ENCODE measurements at places on chromosomes 3 and 15. TPM values are rescaled to one million over a fixed set of nuclear protein-coding genes. Genes with fewer than 3 reads are reported as not detected.
A peak's percentile ranks its signal among the peaks of the same experiment; 100 is the strongest.

The EFHB gene
- polyA plus RNA-seq, result not detected

DNA sequence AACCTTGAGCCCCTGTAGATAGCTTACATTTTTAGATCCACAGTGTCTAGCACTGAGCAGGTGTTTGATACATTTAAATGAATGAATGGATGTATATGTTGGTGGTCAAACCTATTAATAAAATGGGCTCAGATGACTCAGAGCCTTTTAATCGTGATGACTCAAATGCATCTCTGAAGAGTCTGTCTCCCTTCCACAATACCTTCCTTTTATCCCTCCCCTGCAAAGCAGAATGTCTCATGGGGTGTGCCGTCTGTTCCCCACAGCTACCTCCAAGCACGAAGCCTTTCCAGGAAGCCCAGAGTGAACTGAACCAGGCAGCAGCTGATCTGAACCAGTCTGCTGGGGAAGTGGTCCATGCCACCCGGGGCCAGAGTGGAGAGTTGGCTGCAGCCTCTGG lies 303.5 kb upstream of the TPM1 start:
- DNase-seq, result no peak

The NANOGP8 gene
- polyA plus RNA-seq, result not detected

- DNase-seq, result no peak
Observed at GRCh38 chr3:37074178-37074577, 80.9 kb downstream of the MLH1 start.

DNA sequence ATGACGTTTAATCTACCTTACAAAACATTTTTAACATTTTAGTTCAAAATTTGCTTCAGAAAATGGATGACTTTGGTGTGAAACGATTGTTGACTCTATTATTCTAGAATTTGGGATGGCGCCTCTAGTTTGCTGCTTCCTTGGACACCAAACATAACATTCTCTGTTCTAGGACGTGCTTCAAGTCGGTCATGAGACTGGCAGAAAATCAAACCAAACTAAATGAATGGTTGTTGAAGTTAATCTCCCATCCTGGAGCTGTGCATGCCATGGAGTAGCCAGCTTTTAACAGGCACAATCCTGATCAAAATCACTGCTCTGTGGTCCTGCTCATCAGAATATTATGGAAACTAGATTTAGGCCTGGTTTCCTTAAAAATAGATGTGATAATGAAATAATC lies 9.6 kb upstream of the LRRFIP2 start:
- no peak for DNase-seq

DNA sequence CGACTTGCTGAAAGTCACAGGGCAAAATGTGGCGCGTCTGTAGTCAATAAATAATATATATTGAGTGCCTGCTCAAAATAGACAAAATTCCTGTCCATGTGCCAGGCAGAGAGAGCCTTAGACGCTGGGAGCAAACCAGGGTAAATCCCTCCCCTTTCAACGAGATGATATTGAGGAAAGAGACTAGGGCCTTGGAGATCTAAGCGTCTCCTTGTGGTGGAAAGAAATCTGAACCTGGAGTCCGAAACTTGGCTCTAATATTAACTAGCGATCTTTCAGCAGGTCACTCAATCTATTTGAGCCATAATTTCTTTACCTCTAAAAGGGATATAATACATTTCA lies 348 bp upstream of the DPP8 start:
- no peak for DNase-seq

- no peak for DNase-seq
Observed at GRCh38 chr15:65990298-65990981, 121.1 kb downstream of the RAB11A start.

DNA sequence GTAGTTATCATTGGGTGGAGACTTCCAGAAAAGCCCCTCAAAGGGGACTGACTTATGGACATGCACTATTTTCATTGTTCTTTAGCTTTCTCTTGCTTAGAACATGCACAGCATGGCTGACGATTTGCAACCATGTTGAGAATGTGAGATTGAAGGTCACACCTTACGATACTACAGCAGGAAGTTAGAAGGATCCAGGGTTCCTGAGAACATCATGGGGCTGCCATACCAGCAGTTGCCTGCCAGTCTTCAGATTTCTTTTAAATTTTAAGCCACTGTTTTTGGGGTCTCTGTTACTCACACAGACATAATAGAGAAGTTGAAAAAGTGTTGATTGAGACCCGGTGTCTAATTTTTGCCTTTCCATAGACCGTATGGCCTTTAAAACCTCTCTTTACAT lies 396.5 kb downstream of the MECOM start:
- no peak for DNase-seq

- no peak for DNase-seq
Observed at GRCh38 chr3:37075955-37076354, 82.6 kb downstream of the MLH1 start.

GRCh38 chr3:21860657-21861056 lies 109.6 kb upstream of the ZNF385D start:
- no peak for DNase-seq

- no peak for DNase-seq
Observed at GRCh38 chr3:180391001-180391400, 211.0 kb upstream of the TTC14 start.

- no peak for DNase-seq
Observed at GRCh38 chr3:27594096-27594690, 110.0 kb upstream of the SLC4A7 start.

The C3orf62 gene
- polyA plus RNA-seq, result 5.1 TPM

DNA sequence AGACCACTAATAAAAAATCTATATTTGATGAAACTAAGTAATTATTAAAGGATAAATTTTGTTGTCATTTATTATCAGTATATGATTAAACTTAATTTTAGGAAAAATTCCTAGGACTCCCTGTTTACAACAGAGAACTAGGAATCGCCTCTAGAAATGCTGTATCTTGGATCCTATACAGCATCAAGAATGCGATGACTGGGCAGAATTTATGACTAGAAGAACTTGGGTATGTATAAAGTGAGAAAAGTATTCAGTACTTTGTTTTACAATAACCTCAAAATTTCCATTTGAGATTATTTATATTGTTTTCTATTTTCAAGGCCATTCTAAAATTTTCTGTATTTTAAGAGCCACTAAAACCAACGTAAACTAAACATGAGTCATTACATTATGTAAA lies 82.3 kb upstream of the AGTR1 start:
- no peak for DNase-seq

The CHDH gene
- polyA plus RNA-seq, result 1.0 TPM

GRCh38 chr15:92541291-92542200 lies 114.0 kb downstream of the FAM174B start:
- no peak for DNase-seq

DNA sequence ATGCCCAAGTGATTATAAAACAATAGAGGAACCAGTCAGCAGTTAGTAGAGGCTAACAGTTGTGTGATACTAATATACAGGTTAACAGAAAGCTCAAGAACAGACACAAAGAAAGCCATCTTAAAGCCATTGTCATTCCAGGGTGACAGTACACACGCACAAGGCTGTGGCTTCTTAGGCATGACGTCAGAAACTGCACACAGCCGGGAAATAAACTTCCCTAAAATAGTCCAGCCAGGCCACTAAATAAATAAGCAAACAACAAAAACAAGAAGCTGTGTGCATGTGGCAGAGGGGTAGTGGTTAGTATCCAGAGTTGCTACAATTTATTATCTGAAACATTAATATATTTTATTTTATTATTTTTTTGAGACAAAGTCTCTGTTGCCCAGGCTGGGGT lies 49.8 kb downstream of the PPCDC start:
- DNase-seq, result no peak

The CCDC9B gene
- polyA plus RNA-seq, result 21.9 TPM

The PRICKLE2 gene
- 11.7 TPM for polyA plus RNA-seq

The LINGO1 gene
- 13.5 TPM for polyA plus RNA-seq

DNA sequence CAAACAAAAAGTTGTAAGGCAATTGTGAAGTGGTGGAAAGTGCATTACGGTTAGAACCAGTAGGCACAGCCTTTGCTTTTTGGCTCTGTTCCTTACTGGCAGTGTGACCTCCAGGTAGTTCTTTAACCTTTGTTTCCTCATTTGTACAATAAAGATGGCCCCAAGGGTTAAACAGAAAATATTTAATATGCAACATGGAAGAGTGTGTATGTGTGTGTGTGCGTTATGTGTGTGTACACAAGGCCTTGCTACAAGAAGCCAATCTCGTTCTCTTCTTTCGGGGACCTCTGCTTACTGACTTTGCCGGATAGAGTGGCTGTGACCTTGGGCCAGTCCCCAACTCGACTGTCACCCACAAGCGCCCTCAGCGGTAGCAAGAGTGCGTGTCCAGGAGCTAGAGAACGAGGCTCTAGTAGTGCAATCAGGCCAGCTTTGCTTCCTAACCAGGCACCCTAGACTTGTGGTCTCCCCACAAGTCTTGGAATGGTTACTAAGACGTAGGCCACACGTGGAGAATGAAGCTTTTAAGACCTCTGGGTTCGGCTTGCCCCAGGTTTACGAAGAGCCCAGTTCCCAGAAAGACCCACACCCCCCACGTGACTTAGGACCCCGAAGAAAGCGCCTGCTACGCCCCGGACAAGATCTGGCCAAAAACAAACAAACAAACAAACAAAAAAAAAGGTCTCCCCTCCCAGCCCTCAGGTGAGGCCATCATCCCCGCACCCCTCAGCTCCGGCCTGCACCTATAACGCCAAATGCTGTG lies 593 bp downstream of the CIAO2A start:
- DNase-seq, result peak; percentile 48

DNA sequence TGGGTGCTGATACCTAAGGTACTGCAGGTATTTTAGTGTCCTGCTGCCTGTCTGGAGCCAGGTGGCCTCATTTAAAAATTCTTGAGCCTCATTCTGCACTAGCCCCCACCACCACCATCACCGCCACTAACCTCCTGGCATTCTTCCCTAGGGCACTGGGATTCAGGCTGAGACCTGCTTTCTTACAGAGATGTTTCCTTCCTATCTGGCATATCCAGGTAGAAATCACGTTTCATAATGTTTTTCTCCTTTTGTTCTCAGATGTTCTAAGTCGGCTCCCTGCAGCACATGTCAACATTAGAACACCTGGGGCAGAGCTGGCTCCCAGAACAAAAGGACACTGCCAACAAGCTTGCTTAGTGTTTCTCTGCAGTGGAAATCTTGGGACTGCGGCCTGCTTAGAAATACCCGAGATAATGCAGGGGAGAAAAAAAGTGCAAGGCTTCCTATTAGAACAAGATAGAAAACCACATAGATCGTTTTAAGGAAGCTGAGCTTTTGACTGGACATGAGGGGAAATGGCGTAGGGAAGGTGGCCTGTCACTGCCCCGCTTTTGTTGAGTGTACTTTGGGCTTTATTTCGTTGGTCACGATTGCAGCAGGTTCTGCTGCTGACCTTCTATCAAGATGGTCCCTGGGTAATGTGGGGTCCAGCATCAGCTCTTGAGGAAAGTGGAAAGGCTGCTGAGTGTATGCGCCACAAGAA lies 59.6 kb upstream of the PPARG start:
- DNase-seq, result no peak

- DNase-seq, result no peak
Observed at GRCh38 chr15:85579957-85580694, 199.7 kb downstream of the AKAP13 start.

- no peak for DNase-seq
Observed at GRCh38 chr15:48693484-48693883, 48.0 kb upstream of the FBN1 start.

- DNase-seq, result peak; percentile 26
Observed at GRCh38 chr3:192514081-192514753, 213.1 kb downstream of the FGF12 start.

- DNase-seq, result peak; percentile 88
Observed at GRCh38 chr15:78047761-78048627, 29.5 kb downstream of the TBC1D2B start.

GRCh38 chr3:188656196-188656982 lies 502.4 kb downstream of the LPP start:
- DNase-seq, result no peak

- no peak for DNase-seq
Observed at GRCh38 chr3:95607926-95608325, 1206.5 kb upstream of the EPHA6 start.

The TMEM108 gene
- 13.0 TPM for polyA plus RNA-seq

DNA sequence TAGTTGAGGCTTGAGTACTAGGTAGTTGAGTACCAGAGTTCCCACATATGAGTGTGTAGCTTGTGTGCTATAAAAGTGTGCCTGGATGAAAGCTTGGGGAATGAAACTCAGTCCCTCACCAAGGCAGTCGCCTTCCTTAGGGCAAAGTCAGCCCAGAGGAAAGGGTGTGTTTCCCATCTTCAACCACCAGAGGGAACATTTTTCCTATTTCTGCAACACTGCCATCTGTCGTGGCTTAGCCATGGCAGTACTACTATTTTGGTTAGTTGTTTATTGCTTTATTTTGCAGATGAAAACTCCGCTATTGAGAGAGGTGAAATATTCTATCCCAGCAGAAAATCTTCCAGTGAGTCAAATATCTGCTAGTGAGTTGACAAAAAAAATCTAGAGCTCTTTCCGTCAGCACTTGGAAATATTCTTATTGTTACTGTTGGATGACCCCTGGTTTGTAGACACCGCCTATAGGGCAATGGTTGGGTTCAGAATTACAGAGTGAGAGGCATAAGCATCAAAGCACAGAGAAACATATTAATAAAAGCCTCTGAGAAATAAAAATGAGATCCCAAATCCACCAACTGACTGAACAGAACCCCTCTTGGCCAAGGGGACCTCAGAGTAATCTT lies 239.9 kb downstream of the CPNE4 start:
- DNase-seq, result peak; percentile 43

The CAPN3 gene
- polyA plus RNA-seq, result 306 TPM

DNA sequence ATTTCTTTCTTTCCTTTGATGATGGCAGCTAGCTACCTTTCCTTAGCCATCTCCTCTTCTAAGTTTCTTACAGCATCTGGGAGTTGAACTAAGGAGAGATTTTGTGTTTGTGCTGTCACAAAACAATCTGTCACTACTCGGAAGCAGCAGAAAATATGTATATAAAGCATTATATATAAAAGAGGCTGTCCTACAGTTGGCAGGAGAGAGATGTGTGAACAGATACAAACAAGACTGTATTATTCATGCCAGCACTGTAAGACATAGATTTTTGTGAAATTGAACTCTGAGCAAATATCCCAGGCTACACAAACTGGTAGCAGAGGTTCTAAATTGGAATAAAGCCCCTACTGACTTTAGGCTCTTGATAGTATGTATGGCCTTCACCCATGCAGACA lies 577.5 kb upstream of the NECTIN3 start:
- no peak for DNase-seq

DNA sequence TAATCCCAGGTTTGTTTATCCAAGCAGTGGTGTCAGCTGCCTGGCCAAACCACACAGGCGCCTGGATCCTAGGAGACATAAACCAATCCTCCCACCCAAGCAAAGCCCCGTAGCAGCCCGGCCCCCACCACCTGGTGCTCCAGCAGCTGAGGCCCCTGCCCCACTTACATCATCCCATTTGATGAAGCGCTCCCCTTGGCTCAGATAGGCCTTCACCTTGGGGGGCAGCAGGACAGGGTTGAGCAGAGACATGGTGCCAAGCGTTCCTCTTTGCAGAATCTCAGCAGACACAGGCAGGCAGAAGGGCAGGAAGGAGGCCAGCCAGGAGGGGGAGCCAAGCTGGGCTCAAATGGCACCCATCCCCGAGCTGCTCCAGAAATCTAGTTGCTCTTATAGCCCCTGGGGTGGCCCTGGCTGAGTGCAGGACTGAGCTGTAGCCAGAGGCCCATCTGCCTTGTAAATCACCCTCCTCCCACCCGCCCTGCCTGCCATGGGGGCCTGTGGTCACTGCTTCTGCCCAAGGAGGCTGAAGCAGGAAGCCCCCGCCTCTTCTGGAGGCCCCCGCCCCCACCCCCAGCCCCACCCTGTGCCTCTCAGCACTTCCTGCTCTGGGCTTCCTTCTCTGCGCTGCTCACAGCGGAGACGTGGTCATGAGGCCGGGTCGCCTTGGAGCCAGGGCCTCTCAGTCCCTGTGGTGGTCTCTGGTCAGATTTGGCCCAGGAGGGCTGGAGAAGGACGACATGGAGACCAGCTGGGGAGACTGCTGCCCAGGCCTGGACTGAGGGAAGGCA lies at the start of gene PLCB2:
PLCB2 (minus strand) TSS at position 515 of the 791 bp plus-strand sequence; CDS start at position 252, 263 bp downstream.
- DNase-seq, result no peak

GRCh38 chr15:66961407-66961884 lies 104.0 kb upstream of the SMAD3 start:
- DNase-seq, result no peak

Measured in muscle of arm (tissue), 14 donors.